ENCODE measurements at places on chromosomes 12 and 14.

DNA sequence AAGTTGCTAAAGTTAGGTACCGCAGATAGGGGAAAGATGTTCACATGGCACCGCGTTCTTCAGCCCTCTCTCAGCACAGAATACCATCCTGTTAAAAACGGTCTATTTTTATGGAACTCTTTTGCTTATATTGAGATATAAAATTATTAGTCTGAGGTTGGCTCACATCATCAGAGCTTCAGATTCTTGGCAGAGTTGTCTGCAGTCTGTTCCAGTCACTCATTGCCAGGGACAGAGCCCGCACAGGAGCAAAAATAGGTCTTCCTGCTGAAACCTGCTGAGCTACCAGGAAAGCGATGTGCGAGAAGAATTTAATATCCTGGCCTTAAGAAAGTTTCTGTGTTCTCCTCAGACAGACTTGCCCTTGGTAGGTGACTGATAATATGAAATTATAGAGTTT lies 249.8 kb downstream of the VRK1 start:
- peaks cover 6% of the 10 kb centered on the region for H3K27me3 ChIP-seq
- no peak for DNase-seq
- no peaks in the 10 kb centered on the region for H3K4me1 ChIP-seq
- H3K4me3 ChIP-seq = no peak overlapping the region

GRCh38 chr12:252636-253035 lies 10.0 kb downstream of the SLC6A13 start:
- H3K27me3 ChIP-seq = peaks cover 18% of the 10 kb centered on the region
- H3K4me1 ChIP-seq = no peaks in the 10 kb centered on the region
- H3K36me3 ChIP-seq = no peaks in the 10 kb centered on the region
- no peak overlapping the region for H3K4me3 ChIP-seq

GRCh38 chr14:23643533-23644194 lies 7.5 kb downstream of the DHRS2 start:
- peaks cover 5% of the 10 kb centered on the region for H3K4me1 ChIP-seq
- no peaks in the 10 kb centered on the region for H3K36me3 ChIP-seq
- no peak overlapping the region for H3K4me3 ChIP-seq
- H3K27me3 ChIP-seq = no peaks in the 10 kb centered on the region
- no peak for DNase-seq

DNA sequence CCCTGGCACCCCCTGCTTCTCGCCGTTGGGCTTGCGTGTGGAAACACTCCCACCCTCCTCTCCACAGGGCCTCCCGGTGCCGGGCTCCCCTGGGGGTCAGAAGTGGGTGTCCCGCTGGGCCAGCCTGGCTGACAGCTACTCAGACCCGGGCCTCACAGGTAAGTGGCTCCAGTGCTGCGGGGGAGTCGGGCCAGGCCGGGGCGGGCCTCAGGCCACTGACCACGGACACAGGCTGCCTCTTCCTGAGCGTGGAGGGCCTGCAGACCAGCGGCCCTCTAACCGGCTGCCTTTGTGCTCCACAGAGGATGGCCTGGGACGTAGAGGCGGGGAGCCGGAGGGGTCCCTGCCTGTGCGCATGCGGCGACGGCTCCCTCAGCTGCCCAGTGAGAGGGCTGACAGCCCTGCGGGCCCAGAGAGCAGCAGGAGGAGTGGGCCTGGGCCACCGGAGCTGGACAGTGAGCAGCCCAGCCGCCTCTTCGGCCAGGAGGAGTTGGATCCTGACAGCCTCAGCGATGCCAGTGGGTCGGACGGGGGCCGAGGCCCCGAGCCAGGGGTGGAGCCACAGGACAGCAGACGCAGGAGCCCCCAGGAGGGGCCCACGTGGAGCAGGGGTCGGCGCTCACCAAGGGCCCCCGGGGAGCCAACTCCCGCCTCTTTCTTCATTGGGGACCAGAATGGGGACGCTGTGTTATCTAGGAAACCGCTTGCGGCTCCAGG lies 21.1 kb downstream of the CEP170B start:
- H3K36me3 ChIP-seq = no peaks in the 10 kb centered on the region
- no peak overlapping the region for H3K27ac ChIP-seq
- no peaks in the 10 kb centered on the region for H3K27me3 ChIP-seq
- no peak for DNase-seq
- H3K4me1 ChIP-seq = no peaks in the 10 kb centered on the region

DNA sequence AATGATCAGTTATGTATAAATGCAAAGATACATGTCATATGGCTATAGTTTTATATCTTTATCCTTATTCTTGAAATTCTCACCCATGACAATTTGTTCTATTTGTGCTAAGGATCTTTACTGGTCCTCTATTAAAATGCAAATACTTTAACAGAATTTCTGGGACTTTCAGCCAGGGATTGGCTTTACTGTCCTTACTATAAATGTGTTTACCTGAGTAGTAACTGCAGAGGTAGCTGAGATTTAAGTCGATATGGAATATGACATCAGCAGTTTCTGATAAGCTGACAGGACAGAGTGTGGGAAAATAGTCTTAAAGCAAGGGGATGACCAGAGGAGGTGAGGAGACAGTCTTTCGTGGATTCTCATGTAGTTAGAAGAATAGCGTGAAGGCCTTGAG lies 206.4 kb downstream of the DIO2 start:
- no peaks in the 10 kb centered on the region for H3K36me3 ChIP-seq
- H3K27me3 ChIP-seq = no peaks in the 10 kb centered on the region
- H3K4me3 ChIP-seq = no peak overlapping the region
- no peaks in the 10 kb centered on the region for H3K4me1 ChIP-seq

GRCh38 chr14:32697114-32697513 lies 241.6 kb upstream of the NPAS3 start:
- DNase-seq = no peak
- H3K4me1 ChIP-seq = no peaks in the 10 kb centered on the region
- H3K27ac ChIP-seq = no peak overlapping the region
- no peaks in the 10 kb centered on the region for H3K36me3 ChIP-seq

DNA sequence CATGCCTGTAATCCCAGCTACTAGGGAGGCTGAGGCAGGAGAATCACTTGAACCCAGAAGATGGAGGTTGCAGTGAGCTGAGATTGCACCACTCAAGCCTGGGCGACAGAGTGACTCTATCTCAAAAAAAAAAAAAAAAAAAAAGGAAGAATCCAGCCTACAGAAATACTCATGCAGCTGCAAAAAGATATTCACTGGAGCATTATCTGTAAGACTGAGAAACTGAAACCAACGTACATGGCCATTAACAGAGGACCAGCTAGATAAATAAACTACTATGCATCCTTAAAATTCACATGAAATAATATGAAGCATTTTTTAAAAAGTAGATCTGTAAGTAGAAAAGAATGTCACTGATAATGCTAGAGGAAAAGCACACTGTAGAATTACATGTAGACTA lies 3.5 kb downstream of the SLC7A7 start:
- peaks cover 6% of the 10 kb centered on the region for H3K27me3 ChIP-seq
- H3K27ac ChIP-seq = no peak overlapping the region
- no peak overlapping the region for H3K4me3 ChIP-seq
- H3K36me3 ChIP-seq = no peaks in the 10 kb centered on the region

GRCh38 chr12:71201136-71201679 lies 43.4 kb upstream of the TSPAN8 start:
- no peak overlapping the region for H3K27ac ChIP-seq
- H3K4me3 ChIP-seq = no peak overlapping the region
- no peaks in the 10 kb centered on the region for H3K36me3 ChIP-seq
- no peaks in the 10 kb centered on the region for H3K4me1 ChIP-seq
- no peak for DNase-seq

- no peaks in the 10 kb centered on the region for H3K4me1 ChIP-seq
- no peak overlapping the region for H3K4me3 ChIP-seq
- peaks cover 29% of the 10 kb centered on the region for H3K27me3 ChIP-seq
- DNase-seq = no peak
- no peaks in the 10 kb centered on the region for H3K36me3 ChIP-seq
- H3K27ac ChIP-seq = no peak overlapping the region
These were observed 15.5 kb upstream of the NTN4 start for GRCh38 chr12:95805864-95806671.

- DNase-seq = no peak
- peaks cover 8% of the 10 kb centered on the region for H3K27me3 ChIP-seq
- no peaks in the 10 kb centered on the region for H3K36me3 ChIP-seq
- peaks cover 17% of the 10 kb centered on the region for H3K4me1 ChIP-seq
These were observed 261.5 kb downstream of the PCNX1 start for GRCh38 chr14:71168564-71169427.

GRCh38 chr14:105285174-105285573 lies 15.6 kb downstream of the BRF1 start:
- H3K4me3 ChIP-seq = no peak overlapping the region
- H3K27me3 ChIP-seq = no peaks in the 10 kb centered on the region
- peaks cover 9% of the 10 kb centered on the region for H3K36me3 ChIP-seq

GRCh38 chr12:52313926-52314325 lies 7.3 kb downstream of the KRT83 start:
- peaks cover under 1% of the 10 kb centered on the region for H3K4me1 ChIP-seq
- no peak for DNase-seq
- H3K4me3 ChIP-seq = no peak overlapping the region
- H3K27me3 ChIP-seq = peaks cover 41% of the 10 kb centered on the region

DNA sequence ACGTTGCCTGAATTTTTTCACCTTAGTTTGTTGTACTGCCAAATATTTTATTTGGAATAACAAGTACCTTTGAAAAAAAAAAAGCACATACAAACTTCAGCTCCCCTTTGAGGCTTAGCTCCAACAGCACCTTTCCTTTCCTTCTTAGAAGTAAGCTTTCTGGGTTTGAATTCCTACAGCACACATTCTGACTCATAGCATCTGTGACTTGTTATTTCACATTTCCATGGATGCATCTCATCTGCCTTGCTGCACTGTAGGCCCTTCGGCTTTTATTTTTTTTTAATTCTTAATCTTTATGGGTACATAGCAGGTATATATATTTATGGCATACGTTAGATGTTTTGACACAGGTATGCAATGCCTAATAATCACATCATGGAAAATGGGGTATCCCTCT lies 7.2 kb downstream of the LGALS3 start:
- peaks cover 8% of the 10 kb centered on the region for H3K4me1 ChIP-seq
- no peak overlapping the region for H3K4me3 ChIP-seq
- H3K27me3 ChIP-seq = peaks cover 2% of the 10 kb centered on the region
- no peak overlapping the region for H3K27ac ChIP-seq
- peaks cover 37% of the 10 kb centered on the region for H3K36me3 ChIP-seq
- DNase-seq = no peak

DNA sequence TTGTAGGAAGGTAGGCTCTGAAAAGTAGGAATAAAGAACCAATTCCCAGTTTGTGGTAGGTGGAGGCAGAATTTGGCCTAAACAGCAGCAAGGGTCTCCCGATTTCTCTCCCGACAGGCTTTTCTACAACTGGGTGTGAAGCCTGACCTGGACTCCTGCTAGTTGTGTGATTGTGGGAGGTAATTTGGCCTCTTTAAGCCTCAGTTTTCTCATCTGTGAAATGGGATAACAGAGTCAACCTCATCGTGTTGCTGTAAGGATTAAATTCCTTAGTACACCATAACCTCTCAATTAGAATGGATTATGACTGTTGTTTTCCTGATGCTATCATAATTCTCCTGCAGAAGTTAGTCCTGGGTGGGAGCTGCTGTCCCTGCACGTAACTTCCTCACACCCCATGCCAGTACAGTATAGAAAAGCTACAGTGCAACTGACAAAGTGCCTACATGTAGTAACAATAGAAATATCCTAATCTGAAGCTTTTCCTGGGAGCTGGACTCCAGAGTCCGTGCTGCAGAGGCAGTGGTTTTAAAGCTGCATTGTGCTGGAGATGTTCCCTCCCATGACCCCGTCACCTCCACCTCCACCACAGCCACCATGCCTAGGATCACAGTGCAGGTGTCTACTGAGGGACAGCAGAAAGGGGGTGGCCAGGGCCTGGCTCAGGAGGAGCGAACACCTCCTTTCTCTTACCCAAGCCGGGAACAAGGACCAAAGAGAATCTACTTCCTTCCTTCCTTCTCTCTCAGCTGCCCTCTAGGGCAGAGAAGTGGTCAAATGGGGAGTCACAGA lies 76.5 kb downstream of the FBXL14 start:
- no peak for DNase-seq
- H3K4me3 ChIP-seq = no peak overlapping the region
- peaks cover 45% of the 10 kb centered on the region for H3K27me3 ChIP-seq
- no peaks in the 10 kb centered on the region for H3K36me3 ChIP-seq
- peaks cover 2% of the 10 kb centered on the region for H3K4me1 ChIP-seq
- no peak overlapping the region for H3K27ac ChIP-seq
